Spinal cord (tissue), 10 donors: ENCODE measurements at places on chromosomes 2 and 18. TPM values are rescaled to one million over a fixed set of nuclear protein-coding genes. Genes with fewer than 3 reads are reported as not detected.

DNA sequence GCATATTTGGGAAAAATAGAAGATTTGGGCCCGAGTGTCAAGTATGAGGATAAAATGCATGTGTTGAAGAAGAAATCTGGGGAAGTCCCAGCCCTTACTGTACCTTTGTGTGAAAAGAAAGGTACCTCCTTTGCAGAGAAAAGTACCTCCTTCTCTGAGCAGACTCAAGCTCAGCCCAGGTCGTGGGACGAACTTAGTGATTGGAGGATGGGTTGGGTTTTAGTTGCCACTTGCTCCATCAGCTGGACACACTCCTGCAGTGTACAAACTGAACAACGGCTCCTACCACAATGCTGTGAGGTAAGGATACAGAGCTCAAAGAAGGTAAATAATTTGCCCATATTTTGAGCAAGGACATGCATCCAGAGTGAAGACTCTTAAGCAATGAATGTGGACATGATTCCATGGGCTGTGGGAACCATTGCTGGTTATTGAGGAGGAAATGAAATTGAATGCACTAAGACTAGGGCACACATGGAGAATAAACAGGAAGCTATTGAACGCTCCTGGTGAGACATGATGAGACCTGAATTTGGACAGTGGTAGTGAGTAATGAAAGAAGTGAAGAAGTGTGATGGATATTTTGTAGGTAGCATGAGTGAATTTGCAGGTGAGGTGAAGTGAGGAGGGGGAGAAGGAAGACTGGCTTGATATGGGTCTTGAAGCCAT lies 49.8 kb upstream of the IL1RL1 start:
- no peak overlapping the region for H3K4me3 ChIP-seq
- H3K36me3 ChIP-seq = no peaks in the 10 kb centered on the region
- H3K4me1 ChIP-seq = no peaks in the 10 kb centered on the region
- no peak for DNase-seq
- H3K27me3 ChIP-seq = no peaks in the 10 kb centered on the region

- no peaks in the 10 kb centered on the region for H3K4me1 ChIP-seq
- peaks cover 2% of the 10 kb centered on the region for H3K36me3 ChIP-seq
- no peaks in the 10 kb centered on the region for H3K27me3 ChIP-seq
- no peak for DNase-seq
- peak overlapping the region; percentile 38 for H3K27ac ChIP-seq
Observed at GRCh38 chr2:197097578-197098366, 171.3 kb upstream of the PGAP1 start.

GRCh38 chr2:61707984-61708852 lies 145.6 kb downstream of the FAM161A start:
- no peaks in the 10 kb centered on the region for H3K4me1 ChIP-seq
- no peak overlapping the region for H3K27ac ChIP-seq
- H3K27me3 ChIP-seq = no peaks in the 10 kb centered on the region
- no peaks in the 10 kb centered on the region for H3K36me3 ChIP-seq
- H3K4me3 ChIP-seq = no peak overlapping the region

- no peak overlapping the region for H3K4me3 ChIP-seq
- H3K36me3 ChIP-seq = peaks cover 5% of the 10 kb centered on the region
- no peak for DNase-seq
- H3K4me1 ChIP-seq = no peaks in the 10 kb centered on the region
- H3K27me3 ChIP-seq = no peaks in the 10 kb centered on the region
- H3K27ac ChIP-seq = no peak overlapping the region
Observed at GRCh38 chr18:21851327-21851961, 110.9 kb downstream of the MIB1 start.

DNA sequence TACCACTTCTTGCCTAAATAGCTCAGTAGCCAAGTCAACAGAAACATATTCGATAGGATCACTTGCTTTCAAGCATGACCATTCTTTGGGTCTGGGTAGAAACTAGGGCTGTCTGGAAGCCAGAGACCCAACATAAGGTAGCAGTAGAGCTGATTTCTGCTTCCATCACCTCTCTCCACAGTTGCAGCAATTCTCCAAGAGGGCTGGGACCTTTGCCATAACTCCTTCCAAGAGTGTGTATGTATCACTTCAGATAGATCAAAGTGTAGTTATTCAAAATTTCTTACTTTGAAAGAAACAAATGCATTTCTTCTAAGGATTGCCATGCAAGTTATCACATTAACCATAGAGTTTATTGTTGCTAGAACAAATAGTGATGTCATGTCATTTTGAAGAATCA lies 172.0 kb upstream of the GALNT5 start:
- no peak overlapping the region for H3K4me3 ChIP-seq
- H3K27me3 ChIP-seq = no peaks in the 10 kb centered on the region
- peak; percentile 58 for DNase-seq
- H3K27ac ChIP-seq = no peak overlapping the region
- H3K4me1 ChIP-seq = no peaks in the 10 kb centered on the region
- no peaks in the 10 kb centered on the region for H3K36me3 ChIP-seq

GRCh38 chr2:128311755-128312341 lies 6.8 kb downstream of the HS6ST1 start:
- H3K4me1 ChIP-seq = peaks cover 99% of the 10 kb centered on the region
- no peak overlapping the region for H3K27ac ChIP-seq
- no peak overlapping the region for H3K4me3 ChIP-seq
- H3K36me3 ChIP-seq = peaks cover 72% of the 10 kb centered on the region
- no peak for DNase-seq

- DNase-seq = no peak
- H3K36me3 ChIP-seq = no peaks in the 10 kb centered on the region
- no peaks in the 10 kb centered on the region for H3K4me1 ChIP-seq
- no peak overlapping the region for H3K4me3 ChIP-seq
- no peak overlapping the region for H3K27ac ChIP-seq
Observed at GRCh38 chr18:75923169-75923568, 495.7 kb upstream of the SMIM21 start.

PLEKHM3 gene
- 34.5 TPM for total RNA-seq

NAT8 gene
- total RNA-seq = not detected
